Activated T-helper 1 cell treated with anti-CD3 and anti-CD28 coated beads, Interleukin-12 subunit alpha, Interleukin-12 subunit beta, Interleukin-2, Interleukin-4 antibody, amounts not matched to agents 30 ng/mL and 10 ng/mL and 1 ng/mL, durations not matched to agents 14 hours and 24 hours and 36 hours (primary cell): ENCODE measurements at places on chromosomes 3 and 15. TPM values are rescaled to one million over a fixed set of nuclear protein-coding genes. Genes with fewer than 3 reads are reported as not detected.

GRCh38 chr15:52146261-52146660 is 33.7 kb upstream of the BCL2L10 start:
- H3K4me3 ChIP-seq: no peak overlapping the region
- H3K36me3 ChIP-seq: peaks cover 17% of the 10 kb centered on the region
- H3K27ac ChIP-seq: no peak overlapping the region
- no peaks in the 10 kb centered on the region for H3K27me3 ChIP-seq
- H3K4me1 ChIP-seq: no peaks in the 10 kb centered on the region
- no peak for DNase-seq

GRCh38 chr3:85726241-85726640 is 767.5 kb downstream of the CADM2 start:
- no peaks in the 10 kb centered on the region for H3K36me3 ChIP-seq
- DNase-seq: no peak
- H3K4me3 ChIP-seq: no peak overlapping the region
- H3K27me3 ChIP-seq: no peaks in the 10 kb centered on the region

DNA sequence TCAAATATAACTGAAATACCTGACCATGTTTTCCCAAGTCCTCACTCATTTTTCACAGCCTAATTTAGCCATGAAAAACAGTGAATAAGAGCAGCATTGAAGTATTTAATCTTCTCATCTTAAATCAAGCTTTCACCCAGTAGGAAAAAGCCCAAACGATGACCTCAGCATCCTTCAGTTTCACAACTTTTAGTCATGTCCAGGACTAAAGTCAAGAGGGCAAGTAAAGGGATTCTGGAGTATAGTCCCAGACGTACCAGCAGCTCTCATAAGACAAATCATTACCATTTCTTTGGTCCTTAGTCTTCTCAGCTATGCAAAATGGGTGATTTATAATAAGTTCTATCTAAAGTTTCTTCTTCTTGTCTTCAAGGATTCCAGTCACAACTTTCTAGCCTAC is 237.3 kb downstream of the IL5RA start:
- no peaks in the 10 kb centered on the region for H3K36me3 ChIP-seq
- H3K27me3 ChIP-seq: no peaks in the 10 kb centered on the region
- H3K27ac ChIP-seq: no peak overlapping the region
- DNase-seq: no peak
- no peak overlapping the region for H3K4me3 ChIP-seq
- no peaks in the 10 kb centered on the region for H3K4me1 ChIP-seq

The BNC1 gene
- total RNA-seq: not detected in 2 replicates

The GMNC gene
- total RNA-seq: not detected in 2 replicates

DNA sequence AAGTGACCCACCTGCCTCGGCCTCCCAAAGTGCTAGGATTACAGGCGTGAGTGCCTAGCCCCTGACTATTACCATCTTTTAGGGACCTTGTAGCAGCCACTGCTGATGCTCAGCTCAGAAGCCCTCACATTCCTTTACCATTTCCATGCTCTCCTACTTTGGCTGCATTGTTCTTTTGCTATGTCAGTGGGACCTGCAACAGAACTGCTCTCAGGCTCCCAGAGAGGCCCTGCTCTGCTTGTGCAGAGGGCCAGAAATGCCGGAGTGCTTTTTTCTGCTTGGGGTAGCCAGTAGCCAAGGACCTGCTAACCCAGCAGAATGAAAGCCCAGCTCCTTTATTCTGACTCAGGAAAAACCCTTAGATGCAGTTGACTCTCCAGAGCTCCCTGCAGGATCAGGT is 18.3 kb upstream of the PROK2 start:
- no peaks in the 10 kb centered on the region for H3K4me1 ChIP-seq
- H3K4me3 ChIP-seq: no peak overlapping the region
- peaks cover 24% of the 10 kb centered on the region for H3K27me3 ChIP-seq
- no peaks in the 10 kb centered on the region for H3K36me3 ChIP-seq
- no peak overlapping the region for H3K27ac ChIP-seq
- no peak for DNase-seq

The CCRL2 gene
- total RNA-seq: 2.2 and 3.9 TPM in 2 replicates

- no peak for DNase-seq
- peaks cover 3% of the 10 kb centered on the region for H3K36me3 ChIP-seq
- H3K4me1 ChIP-seq: peaks cover 19% of the 10 kb centered on the region
- no peak overlapping the region for H3K27ac ChIP-seq
- no peak overlapping the region for H3K4me3 ChIP-seq
Observed at GRCh38 chr3:114052216-114052615, 4.1 kb downstream of the CCDC191 start.

The SLC2A2 gene
- total RNA-seq: not detected in 2 replicates

DNA sequence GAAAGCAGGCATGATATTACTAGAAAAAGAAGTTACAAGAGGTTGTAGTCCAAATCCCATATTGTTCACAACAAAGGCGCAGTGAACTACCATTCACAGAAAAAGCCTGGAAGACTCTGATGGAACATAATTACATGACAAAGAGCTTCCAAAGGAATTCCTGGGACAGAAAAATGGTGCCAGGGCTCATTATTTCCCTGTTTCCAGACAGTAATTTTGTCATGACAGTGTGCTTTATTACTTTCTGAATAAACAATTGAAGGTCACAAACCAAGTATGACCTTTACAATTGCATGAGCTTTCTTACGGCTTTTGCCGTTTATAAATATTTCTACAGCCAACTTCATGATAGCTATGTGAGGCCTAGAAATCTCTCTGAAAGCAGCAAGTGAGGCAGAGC is 61.0 kb downstream of the CYFIP1 start:
- H3K4me1 ChIP-seq: no peaks in the 10 kb centered on the region
- DNase-seq: no peak
- H3K27me3 ChIP-seq: no peaks in the 10 kb centered on the region
- no peak overlapping the region for H3K4me3 ChIP-seq
- H3K36me3 ChIP-seq: peaks cover 7% of the 10 kb centered on the region

GRCh38 chr15:41557673-41558399 is 1.2 kb upstream of the TYRO3 start:
- peak overlapping the region; percentile 89 for H3K27ac ChIP-seq
- DNase-seq: peak; percentile 43
- H3K27me3 ChIP-seq: peaks cover 46% of the 10 kb centered on the region
- H3K4me1 ChIP-seq: peaks cover 19% of the 10 kb centered on the region
- H3K36me3 ChIP-seq: peaks cover 2% of the 10 kb centered on the region

- peaks cover 35% of the 10 kb centered on the region for H3K36me3 ChIP-seq
- DNase-seq: no peak
- no peak overlapping the region for H3K4me3 ChIP-seq
- no peak overlapping the region for H3K27ac ChIP-seq
Observed at GRCh38 chr3:59749291-59749690, 699.5 kb upstream of the CFAP20DC start.

The FBXL22 gene
- total RNA-seq: 0.83 and 0.88 TPM in 2 replicates

GRCh38 chr3:111735243-111735758 is 123.8 kb upstream of the PHLDB2 start:
- DNase-seq: no peak
- H3K27me3 ChIP-seq: no peaks in the 10 kb centered on the region
- H3K36me3 ChIP-seq: peaks cover 12% of the 10 kb centered on the region
- no peak overlapping the region for H3K27ac ChIP-seq
- no peak overlapping the region for H3K4me3 ChIP-seq
- H3K4me1 ChIP-seq: peaks cover 27% of the 10 kb centered on the region
